ENCODE measurements at places on chromosomes 4 and X. TPM values are rescaled to one million over a fixed set of nuclear protein-coding genes. Genes with fewer than 3 reads are reported as not detected.

The TAF7L gene
- polyA plus RNA-seq, result 0.24 TPM

The KCNIP4 gene
- polyA plus RNA-seq, result 46.3 TPM

The PAGE2 gene
- polyA plus RNA-seq, result not detected

The DDX53 gene
- polyA plus RNA-seq, result not detected
